Omental fat pad (tissue), 4 donors: ENCODE measurements at places on chromosomes 6 and 20.

DNA sequence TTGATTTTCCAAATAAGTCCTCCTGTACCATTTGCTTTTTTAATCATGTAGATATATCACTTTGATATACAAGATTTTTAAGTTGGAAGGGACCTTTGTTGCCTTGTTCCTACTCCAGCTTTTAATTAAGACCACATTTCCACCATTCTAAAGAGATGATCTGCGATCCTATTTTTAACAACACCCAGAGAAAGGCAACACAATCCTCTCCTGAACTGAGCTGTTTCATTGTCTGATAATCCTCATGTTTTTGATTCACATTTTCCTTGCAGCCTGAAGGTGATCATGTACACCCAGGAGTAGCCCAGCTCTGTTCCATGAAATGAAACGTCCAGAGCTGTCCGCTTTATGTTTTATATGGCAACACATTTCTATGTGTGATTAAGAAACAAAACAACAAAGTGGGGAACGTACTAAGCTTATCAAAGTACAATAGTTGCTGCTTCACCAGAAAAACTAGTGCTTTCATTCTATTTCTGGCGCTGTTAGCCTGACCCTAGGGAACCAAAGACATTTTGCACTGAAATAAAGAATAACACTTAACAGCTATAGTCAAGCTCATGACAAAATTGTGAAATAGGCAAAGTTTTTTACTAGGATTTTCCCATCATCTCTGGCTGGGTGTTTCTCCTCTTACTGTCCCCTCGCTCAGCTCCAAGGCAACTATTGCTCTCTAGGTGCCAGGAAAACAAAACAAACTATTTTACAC is 22.6 kb upstream of the TRAF3IP2 start:
- DNase-seq: no peak

- no peak for DNase-seq
Observed at GRCh38 chr6:108635505-108636226, 74.9 kb downstream of the FOXO3 start.

- DNase-seq: no peak
Observed at GRCh38 chr20:3885715-3886114, 3.5 kb upstream of the PANK2 start.

GRCh38 chr6:31547727-31548543 is 527 bp downstream of the NFKBIL1 start:
- no peak for DNase-seq

GRCh38 chr20:1274485-1275311 is 8.6 kb downstream of the SNPH start:
- no peak for DNase-seq

DNA sequence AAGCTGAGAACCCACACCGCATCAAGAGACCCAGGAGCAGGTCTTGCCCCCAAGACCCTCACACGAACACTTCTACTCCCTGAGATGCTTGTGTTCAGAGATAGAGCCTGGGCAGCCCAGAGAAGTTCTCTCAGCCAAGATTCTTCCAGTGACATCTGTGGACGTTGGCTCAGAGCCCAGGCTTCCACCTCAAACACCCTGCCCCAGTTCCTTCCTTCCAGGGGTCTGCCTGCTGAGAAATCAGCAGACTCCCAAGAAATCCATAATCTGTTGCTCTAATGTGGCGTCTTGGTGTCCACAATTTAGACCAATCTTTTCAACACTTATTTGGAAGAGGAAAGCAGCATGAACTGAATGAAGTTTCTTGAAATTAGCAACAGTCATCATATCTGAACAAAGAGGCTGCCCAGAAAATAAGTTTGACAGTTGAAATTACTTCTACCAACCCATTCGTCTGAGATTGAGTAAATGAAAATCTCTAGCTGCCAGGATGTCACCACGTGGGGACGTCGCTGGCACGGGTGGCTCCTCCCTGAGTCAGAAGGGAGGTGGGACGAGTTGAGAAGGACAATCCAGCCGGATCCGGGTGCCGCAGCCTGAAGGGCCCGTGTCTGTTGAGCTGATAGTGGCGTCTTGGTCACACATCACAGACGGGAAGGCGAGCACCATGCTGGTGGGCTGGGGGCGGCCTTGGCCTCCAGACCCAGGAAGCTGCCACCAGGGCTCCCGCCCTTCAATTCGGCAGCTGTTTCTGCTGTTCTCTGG is 400.9 kb downstream of the TAF4 start:
- DNase-seq: no peak

GRCh38 chr20:35561268-35561667 is 19.4 kb downstream of the ERGIC3 start:
- DNase-seq: no peak

DNA sequence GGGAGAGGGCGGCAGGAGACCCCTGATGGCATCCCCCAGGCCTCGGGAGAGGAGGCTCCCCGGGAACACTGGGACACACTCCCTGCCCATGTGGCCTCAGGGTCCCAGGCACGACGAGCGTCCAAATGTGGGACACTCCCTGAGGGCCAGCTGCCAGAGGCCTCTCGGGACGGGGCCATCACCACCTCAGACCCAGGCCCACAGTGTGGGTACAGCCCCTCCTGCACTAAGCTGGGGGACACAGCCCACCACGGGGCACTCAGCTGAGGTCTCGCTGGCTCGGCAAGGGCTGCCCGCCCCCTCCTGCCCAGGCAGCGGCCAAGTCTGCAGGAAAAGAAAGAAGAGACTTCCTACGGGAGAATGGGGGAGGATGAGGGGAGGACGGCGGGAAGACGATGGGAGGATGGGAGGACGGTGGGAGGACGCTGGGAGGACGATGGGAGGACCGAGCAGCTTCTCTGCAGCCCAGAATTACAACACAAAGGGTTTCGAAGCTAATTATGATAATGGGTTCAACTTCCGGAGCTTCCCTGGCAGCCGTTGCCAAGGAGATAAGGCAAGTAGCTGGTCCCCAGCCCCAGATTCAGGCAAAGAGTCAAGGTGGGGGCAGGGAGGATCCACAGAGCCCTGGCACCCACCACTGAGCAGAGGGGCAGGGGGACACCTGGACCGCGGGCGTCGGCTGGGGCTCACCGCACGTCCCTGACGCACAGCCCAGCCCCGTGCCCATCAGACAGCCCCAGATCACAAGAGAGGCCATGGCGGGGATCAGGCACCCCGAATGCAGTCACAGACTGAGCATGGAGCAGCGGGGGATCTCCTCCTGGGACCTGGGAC is 17.5 kb downstream of the KCNQ2 start:
- DNase-seq: no peak

DNA sequence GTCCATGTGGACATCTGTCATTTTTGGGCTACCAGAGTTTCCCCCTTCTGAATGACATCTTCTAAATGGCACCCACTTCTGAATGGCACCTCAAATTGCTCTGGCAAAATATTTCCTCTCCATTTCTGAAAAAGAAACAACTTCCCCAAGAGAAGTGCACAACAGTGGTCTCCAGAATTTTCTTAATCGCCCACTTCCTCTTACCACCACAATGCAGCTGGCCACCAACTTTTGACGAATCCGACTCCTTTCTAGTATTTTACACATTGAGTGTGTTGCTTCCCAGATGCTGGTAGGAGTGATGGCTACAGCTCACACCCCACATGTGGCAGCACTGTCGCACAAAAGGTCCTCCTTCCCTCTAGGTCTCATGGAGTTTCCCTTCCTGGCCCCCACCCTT is 216.1 kb downstream of the FOXA2 start:
- no peak for DNase-seq

GRCh38 chr6:150027806-150028565 is 2.7 kb upstream of the RAET1L start:
- DNase-seq: no peak

DNA sequence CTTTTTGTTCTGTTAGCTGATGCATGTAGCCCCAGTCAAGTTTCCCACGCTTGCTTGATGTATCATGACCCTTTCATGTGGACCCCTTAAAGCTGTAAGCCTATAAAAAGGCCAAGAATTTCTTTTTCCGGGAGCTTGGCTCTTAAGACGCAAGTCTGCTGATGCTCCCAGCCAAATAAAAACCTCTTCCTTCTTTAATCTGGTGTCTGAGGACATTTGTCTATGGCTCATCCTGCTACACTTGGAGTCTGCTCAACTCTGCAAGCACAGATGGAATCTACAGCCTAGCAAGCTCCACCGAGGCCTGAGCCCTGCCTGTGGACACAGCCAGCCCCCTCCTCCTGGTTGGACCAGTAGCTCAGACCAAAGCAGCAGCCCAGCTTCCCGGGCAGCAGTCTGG is 3.4 kb downstream of the CST2 start:
- no peak for DNase-seq

- no peak for DNase-seq
Observed at GRCh38 chr6:16982807-16983206, 119.0 kb upstream of the STMND1 start.

GRCh38 chr6:4179960-4180651 is 44.7 kb upstream of the ECI2 start:
- no peak for DNase-seq

- no peak for DNase-seq
Observed at GRCh38 chr6:146891615-146892265, 293.0 kb downstream of the ADGB start.

GRCh38 chr6:15386756-15387112 is 140.9 kb downstream of the JARID2 start:
- DNase-seq: no peak

DNA sequence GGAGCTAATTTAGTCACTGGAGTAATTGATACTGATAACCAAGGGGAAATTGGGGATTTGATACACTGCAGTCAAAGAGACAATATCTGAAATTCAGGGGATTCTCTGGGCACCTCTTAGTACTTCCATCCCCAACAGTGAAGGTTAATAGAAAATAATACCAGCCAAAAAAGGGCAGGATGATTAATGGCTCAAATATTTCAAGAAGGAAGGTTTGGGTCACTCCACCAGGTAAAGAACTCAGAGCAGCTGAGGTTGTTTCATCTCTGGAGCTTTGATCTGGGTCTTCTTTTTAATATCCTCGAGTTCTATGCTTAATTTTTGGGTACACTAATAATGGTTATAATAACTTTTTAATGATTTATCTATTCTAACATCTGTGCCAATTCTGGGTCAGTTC is 70.8 kb downstream of the CDKAL1 start:
- DNase-seq: no peak

GRCh38 chr20:53297154-53297529 is 296.5 kb downstream of the ZNF217 start:
- DNase-seq: no peak

DNA sequence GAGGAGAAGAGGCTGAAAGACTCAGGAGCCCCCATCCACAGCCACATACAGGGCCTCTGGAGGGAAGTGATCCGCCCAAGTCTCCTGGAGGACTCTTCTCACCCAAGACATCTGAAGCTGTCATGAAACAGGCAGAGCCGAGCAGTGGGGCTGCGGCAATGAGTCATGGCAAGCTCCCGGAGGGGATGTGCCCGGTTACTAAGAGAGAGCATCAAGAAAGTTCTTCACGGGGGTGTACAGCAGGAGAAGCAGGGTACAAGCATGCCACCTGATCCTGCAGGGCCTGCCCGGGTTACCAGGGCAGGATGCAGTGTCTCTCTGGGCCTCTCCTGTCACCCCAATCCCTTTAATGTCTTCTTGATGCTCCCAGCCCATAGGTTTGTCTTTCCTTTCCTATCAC is 21.1 kb downstream of the TRIM26 start:
- no peak for DNase-seq

DNA sequence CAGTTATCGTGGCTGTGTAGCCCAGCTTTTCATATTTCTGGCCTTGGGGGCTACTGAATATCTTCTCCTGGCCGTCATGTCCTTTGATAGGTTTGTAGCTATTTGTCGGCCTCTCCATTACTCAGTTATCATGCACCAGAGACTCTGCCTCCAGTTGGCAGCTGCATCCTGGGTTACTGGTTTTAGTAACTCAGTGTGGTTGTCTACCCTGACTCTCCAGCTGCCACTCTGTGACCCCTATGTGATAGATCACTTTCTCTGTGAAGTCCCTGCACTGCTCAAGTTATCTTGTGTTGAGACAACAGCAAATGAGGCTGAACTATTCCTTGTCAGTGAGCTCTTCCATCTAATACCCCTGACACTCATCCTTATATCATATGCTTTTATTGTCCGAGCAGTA is 475 bp downstream of the OR2B6 start:
- DNase-seq: no peak

- no peak for DNase-seq
Observed at GRCh38 chr6:8492536-8493133, 57.3 kb upstream of the SLC35B3 start.

- DNase-seq: no peak
Observed at GRCh38 chr6:169787797-169788196, 36.4 kb downstream of the ERMARD start.

GRCh38 chr6:31870385-31870921 is 7.8 kb upstream of the NEU1 start:
- no peak for DNase-seq

DNA sequence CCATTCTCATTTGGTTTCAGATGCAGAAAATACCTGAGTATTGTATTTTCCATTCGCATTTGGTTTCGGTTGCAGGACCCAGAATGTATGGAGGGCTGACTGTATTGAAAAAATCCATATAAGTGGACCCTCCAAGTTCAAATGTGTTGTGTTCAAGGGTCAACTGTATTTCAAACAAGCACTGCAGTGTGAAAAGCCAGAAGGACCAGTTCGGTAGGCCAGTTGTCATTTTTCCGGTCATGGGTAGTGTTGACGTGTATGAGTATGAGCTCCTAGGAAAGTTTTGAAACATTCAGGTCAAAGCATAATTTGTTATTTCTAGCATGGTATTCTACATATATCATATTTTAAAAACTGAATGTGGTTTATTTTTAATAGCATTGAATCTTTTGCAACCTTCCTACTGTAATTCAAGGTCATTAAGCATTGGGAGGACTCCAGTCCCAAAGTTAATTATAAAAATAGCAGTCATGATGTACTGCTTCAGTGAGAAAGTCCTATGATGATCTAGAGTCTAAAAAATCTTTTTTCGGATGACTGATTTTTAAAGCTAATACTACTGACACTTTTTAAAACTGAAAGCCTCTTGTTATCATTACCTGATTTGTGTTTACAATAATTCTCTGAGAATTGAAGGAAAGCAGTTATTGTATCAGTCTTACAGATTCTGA is 18.9 kb downstream of the NHSL1 start:
- no peak for DNase-seq

DNA sequence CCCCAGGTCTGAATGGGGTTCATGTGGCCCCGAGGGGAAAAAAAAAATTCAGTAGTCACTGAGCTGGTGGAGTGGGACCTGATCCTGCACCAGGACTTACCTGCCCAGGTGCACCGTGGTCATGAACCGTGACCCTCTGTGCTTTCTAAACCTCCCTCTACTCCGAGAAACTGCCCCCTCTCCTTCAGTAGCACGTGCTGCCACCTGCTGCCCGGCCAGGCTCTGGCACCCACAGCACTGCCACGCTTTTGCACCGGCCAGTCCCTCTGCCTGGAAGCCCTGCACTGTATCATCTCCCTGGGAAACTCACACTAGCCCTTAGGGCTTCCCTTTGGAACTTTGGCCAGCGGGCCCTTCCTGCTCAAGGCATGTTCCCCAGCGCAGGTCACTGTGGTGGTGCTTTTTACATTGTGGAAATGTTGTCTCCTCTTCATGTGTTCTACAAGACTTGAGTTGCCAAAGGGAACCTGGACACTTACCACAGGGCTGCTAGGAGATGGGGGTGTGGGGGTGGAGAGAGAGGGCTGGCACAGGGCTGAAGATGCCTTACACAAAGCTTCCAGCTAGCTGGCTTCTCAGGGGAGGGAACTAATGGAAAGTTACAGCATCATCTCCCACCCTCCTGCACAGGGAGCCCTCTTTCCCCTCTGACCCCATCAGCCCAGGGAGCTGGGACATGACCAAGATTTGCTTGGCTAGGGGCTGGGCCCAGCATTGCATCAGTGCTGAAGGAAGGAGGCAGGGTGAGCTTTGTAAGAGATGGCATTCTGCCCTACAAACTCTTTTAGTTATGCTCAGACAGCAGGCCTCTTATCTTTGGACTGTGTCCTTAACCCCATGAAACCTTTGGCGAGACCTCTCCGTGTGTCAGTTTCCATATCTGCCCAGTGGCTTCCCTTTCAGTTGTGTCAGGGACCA is 2.5 kb upstream of the PTPRT start:
- no peak for DNase-seq

- no peak for DNase-seq
Observed at GRCh38 chr6:137389150-137389704, 105.0 kb downstream of the OLIG3 start.
